HCEC 1CT (cell line): ENCODE measurements at places on chromosomes 3 and 15.

DNA sequence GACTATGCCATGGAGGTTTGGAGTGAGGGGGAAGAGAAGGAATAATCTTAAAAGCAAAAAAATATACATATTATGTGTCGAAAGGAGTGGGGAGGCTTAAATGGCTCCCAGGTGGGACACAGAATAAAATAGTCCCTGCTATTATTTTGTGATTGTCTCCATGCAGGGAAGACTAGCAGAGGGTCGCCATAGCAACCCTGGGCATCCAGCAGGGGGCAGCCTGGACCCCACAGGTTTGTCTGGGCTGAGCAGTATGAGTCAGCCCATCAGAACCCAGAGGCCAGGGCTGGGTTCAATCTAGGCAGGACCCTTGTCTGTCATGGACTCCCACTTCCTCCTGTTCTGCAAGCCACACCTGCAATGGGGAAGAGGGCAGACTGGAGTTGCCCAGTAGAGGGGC lies 17.6 kb upstream of the LINGO1 start:
- DNase-seq, result peak; percentile 17

DNA sequence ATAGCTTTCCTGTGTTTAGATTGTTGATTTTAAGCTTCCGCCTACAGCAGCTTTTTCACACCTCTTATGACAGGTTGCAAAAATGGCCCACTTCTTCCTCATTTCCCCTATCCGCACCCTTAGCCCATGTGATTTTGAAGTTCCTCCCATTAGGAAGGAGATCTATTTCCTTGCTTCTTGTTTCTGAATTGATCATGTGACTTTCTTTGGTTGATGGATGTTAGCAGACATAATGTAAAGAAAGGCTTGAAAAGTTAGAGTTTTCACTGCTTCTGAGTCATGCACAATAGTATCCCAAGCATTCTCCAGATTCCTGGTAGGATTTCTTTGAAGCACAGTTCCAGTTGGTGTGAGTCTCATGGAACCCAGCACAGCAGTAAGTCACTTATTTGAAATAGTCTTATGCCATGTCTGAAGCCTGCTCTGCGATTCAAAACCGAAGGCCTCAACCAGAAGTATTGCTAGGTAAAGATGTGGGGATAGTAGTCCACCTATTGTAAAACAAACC lies 76.6 kb downstream of the EDEM1 start:
- DNase-seq, result no peak

- DNase-seq, result no peak
Measured at GRCh38 chr3:106985721-106986120, 391.5 kb upstream of the CCDC54 start.

DNA sequence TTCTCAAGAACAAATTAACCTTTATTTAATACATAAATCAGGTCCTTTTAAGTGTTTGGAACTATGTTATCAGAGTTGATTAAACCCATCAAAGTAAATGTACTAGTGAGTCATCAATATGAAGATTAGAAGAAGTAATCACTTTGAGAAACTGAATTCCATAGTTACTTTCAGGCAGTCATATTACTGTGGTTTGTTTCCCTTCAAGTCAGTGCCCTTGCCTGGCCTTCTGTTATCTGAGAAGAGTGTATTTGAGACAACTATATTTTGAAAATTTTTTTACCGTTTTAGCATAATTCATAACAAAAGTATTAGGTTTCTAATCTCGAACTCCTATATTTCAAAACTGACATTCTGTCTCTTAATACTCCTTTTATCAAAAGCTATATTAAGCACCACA lies 73.6 kb downstream of the GMPS start:
- no peak for DNase-seq

DNA sequence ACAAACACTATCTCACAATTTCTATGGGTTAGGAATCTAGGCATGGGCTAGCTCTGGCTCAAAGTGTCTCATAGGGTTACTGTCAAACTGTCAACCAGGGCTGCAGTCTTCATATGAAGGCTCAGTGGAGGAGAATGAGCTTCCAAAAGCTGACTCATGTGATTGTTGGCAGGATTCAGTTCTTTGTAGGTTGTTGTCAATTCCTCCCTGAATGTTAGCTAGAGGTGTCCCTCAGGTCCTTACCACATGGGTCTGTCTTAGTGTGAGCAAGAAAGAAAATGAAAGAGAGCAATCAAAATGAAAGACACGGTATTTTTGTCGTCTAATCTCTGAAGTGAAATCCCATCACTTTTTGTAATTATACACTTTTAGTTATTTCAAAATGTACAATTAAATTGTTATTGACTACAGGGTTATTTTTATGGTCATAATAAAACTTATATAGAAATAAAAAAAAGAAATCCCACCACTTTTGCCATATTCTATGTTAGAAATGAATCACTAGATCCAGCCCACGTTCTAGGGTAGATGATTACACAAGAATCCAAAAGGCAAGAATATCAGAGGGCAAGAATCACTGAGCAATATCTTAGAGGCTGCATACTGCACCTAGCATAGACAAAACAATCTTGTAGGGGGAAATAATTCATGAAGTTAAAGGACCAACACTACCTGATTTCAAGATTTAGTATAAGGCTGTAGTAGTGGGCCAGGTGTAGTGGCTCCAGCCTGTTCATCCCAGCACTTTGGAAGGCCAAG lies 8.4 kb downstream of the ACSBG1 start:
- no peak for DNase-seq

DNA sequence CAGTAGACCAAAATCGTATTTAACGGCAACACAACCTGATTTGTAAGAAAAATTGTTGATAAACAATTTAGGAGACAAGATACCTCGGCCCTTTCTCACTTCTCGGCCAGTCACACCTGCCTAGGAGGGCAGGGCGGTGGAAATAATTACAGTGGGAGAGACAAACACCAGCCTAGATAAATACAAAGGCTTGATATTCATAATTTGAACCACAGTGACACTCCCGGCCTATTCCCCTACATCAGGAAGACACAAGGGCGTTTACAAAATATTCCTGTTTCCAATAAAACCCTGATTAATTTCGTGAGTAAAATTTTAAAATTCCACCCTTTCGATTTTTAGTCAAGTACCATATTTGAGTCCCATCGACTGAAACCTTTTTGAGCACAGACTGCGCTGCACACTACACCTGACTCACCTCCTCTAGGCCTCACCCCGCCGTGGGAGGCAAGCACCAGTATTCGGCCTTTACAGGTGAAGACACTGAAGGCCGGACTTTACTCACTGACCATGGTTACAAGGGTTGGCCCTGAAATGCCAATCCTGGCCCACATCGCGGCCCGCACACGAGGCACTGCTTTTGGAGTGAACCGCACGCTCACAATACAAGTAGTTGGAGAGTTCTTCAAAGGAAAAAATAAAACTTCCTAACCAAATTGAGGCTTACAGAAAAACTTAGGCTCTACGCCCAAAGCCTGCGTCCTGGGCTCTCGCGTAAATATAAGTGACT lies 794 bp downstream of the ARPP19 start:
- peak; percentile 19 for DNase-seq

DNA sequence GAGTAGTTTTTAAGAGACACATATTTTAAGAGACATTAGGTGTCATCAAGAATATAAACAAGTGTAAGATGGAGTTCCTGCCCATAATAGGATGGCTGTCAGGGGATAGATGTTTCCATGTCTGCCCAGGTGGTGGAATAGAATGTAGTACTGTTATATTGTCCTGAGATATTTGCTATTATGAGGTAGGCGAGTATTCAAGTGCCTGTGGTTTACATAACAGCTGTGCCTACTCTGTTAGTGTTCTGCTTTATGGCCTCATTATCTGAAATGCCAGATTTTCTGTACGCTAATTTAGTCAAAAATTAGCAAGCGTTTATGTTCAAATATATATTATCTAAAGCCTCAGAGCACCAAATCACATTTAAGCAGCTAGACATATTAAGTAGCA lies 360.2 kb upstream of the ROPN1 start:
- DNase-seq, result no peak

DNA sequence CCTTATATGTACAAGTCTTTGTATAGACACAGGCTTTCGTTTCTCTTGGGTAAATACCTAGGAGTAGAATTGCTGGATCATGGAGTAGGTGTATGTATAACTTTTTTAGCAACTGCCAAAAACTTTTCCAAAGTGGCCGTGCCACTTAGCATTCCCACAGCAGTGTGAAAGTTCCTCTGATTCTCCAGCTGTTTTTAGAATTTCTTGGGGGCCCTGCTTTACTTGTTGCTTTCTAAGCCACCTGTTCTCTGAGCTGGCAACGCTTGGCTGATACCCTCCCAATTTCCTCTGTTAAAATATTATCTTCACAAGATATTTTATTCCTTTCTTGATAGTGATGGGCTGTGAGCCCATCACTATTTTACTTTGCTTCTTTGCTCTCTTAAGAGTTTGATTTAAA lies 19.2 kb downstream of the LIMD1 start:
- no peak for DNase-seq

GRCh38 chr3:41053220-41053619 lies 146.1 kb upstream of the CTNNB1 start:
- no peak for DNase-seq
